ENCODE measurements at places on chromosomes 1 and 21.

DNA sequence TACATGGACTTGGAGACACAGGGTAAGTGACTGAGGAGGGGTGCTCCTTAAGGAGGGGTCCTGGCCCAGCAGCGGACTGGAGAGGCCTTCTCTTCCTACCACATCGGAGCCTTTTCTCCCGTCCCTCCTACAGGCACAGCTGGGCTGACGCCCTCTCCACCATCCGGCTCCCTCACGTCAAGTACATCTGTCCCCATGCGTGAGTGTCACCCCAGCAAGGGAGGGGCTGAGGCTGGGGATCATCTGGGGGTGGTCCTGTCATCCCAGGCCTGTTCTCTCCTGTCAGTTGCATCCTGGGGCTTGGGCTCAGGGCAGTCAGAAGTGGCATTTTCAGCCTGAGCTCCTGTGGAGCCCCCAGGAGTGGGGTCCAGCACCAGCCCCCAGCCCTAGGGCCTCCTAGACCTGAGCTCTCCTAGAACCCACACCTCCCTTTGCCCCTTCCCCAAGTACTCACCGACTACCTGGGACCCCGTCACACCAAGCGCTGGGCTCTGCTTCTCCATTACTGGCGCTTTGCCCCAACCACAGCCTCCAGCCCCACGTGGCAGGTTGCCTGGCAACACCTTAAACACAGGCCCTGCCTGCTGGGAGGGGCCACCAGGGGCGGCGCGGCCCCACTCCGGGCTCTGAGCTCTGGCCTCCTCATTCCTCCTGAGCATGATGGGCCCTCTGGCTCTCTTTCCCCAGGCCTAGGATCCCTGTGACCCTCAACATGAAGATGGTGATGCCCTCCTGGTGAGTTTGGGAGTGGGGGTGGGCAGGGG lies 2.3 kb downstream of the LYPLA2 start:
- no peak for DNase-seq

GRCh38 chr21:27476696-27477095 lies 509.8 kb upstream of the ADAMTS5 start:
- DNase-seq = no peak

DNA sequence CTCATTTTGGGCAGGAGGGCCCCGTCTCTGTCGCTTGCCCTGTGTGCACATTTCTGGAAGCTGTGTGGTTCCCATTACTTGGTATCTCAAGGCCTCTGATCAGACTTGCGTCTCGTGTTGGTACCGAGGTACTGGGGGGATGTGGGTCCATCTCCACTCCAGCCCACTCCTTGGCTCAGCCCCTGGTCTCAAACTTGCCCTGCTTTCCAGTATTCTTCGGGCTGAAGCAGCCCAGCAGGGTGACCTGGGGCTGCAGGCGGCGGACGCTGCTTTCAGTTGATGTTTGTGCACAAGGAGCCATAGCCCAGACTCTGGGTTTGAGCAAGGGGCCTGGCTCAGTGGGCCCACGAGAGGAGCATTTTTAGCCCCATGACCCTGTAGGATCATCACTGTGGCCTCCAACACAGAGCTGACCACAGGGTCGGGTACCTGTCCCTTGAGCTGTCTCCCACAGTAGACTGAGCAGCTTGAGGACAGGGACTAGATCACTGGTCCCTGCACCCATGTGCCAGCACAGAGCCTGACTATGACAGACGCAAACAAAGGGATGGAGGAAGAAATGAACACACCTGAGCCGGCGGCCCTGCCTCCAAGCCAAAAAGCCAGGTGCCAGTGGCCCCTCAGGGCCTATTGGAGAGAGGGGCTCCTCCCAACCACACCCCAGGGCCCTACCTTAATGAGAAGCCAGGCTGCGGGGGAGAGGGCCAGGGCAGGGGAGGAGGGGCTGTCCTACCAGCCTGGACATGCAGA lies 46.8 kb downstream of the CHD5 start:
- no peak for DNase-seq

DNA sequence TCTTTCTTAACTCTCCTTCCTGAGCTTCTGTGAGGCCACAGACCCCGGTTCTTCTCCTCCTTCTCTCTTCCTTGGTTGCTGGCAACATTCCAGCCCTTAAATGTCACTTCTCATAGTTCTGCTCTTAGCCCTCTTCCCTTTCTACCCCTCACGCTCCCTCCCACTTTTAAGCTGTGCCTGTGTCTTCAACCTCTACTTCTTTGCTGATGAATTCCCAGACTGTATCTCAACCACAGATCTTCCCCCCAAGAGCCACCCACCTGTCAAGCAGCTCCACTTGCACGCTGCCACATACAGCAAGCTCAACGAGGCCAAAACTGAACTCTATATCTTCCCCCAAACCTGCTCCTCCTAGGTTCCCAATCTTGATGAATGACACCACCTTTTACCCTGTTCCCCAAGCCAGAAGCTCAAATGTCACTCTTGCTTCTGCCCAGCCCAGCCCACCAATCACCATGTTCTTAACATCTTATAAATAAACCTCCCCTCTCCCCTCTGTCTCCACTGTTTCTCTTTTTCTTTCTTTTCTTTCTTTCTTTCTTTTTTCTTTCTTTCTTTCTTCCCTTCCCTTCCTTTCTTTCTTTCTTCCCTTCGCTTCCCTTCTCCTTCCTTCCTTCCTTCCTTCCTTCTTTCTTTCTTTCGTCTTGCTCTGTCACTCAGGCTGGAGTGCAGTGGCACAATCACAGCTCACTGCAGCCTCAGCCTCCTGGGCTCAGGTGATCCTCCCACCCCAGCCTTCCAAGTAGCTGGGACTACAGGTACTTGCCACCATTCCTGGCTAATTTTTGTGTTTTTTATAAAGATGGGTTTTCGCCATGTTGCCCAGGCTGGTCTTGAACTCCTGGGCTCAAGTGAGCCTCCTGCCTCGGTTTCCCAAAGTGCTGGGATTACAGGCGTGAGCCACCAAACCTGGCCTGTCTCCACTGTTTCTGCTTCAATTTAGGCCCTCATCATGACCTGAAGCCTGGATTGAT lies 19.8 kb upstream of the PTP4A2 start:
- no peak for DNase-seq

DNA sequence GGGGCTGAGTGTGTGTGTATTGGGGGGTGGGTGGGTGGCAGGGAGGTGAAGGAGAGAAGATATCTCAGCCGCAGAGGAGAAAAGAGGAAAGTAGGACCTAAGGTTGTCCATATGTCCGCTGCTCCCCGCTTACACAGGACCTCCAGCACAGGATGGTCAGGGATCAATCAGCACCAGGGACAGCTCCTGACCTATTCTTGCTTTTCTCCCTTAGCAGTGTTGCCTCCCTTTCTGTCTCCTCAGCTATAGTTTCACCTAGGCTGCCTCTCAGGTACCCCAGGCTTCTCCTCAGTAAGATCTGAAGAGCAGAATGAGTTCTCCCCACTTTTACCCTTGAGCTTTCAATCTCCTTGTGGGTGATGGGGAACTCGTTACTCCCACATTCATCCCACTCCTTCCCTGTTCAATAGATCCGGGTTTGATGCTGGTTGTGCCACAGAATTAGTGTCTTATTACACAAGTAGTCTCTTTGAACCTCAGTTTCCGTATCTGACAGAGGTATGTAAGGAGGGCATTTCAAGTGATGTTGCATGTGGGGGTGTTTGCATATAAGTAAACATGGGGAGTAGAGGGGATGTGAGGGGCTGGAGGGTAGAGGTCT lies 1.4 kb upstream of the DPH2 start:
- DNase-seq = peak; percentile 88

DNA sequence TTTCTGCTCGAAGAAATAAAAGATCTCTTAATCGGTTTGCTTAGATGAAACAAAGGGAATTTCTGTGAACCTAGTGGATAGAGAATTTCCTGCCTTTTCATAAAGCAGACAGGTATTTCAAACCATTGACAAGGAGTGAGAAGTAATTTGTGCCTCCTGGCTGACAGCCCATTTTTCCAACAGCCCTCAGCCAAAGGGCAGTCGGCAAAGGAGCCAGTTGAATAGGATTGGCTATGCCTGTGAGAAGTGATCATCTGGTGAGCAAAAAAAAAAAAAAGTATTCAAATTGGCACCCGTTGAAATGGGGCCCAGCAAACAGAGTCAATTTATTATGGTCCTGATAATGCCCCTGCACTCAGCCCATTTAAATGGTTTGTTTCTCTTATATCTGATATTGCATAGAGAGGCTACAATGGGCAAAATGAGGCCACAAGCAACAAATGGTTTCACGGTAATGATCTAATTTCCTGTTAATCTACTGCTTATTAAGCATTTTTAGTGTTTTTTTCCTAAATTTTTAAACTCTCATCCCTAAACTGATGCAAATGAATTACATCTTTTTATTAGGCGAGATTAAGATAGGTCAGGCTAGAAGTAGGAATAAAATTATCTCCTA lies 477.5 kb downstream of the NUF2 start:
- no peak for DNase-seq

DNA sequence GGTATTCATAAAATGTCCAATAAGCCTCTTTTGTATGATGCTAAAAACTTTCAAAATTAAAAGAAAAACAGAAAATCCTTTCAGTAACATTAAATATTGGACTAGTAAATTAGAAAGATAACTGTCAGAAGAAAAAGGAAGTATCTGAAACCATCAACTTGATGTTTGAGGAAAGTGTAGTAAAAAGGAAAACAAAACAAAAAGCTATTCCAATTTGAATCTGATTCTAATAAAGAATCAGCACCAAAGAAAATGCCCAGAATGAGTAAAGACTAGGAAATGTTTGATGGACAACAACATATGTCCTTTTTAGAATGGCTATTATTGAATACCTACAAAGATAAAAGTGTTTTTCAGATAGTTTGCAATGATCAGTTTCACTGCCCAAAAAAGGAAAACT lies 79.9 kb upstream of the RBM34 start:
- DNase-seq = no peak

DNA sequence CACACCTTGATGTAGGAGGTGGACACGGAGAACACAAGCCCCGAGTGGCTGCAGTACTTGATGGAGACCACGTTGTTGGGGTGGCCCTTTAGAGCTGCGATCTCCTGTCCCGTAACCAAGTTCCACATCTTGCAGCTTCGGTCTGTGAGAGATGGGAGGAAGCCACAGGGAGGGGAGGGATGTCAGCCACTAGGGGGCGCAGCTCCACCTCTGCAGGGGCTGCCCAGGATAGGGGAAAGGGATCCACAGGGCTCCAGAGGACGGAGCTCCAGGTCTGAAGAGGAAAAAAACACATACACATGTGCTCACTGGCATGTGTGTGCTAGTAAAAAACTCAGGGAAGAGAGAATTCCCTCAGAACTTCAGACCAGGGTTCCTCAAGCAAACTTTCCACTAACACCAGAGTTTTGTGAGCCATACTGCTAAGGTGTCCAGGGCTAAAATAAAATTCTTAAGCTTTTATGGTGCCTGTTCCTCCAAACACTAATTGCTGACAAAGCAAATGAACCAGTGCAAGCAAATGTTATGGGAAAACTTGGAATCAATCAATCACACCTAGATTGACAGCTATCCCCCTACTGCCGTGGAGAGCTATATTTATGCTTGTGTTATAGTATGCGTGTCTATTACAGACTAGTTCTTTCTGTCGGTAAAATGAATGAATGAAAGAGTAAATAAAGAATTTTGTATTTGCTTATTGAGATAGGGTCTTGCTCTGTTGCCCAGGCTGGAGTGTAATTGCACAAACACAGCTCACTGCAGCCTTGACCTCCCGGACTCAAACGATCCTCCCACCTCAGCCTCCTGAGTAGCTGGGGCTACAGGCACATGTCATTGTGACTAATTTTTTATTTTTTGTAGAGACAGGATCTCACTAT lies 43.7 kb downstream of the KIF21B start:
- peak; percentile 87 for DNase-seq

GRCh38 chr1:1302006-1302430 lies 5.7 kb downstream of the ACAP3 start:
- DNase-seq = peak; percentile 63

DNA sequence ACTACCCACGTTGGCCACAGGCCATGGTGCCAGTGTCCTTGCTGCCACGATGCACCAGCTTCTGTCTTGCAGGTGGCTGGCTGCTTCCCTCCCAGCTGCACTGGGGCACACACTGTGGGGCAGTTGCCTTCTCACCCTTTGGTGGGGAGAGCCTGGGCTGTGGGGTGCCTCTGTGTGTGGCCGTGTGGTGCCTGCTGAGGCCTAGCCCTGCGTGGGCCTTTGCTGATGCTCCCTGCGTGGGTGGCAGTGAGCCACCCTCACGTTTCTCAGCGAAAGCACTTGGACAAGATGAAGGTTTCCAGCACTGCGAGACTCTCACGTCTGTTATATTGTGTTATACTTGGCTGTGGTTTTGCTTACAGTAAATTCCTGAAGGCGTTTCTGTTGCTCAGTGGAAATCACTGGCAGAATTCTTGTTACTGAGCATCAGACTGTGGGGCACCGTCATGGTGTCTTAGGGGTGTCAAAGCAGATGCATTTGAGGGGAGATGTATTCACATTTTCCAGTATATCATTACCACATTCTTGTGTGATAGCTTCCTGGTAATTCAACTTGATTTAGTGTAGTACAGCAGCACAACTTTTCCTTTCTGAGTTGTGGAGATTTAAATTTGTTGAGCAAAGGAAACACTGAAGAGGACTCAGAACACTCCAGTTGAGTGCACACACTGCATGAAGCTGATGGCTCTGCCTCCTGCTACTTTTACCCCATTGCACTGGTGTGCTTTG lies 124.7 kb downstream of the PCBP3 start:
- DNase-seq = no peak

- no peak for DNase-seq
These were observed 63.4 kb upstream of the STUM start for GRCh38 chr1:226485192-226485591.

DNA sequence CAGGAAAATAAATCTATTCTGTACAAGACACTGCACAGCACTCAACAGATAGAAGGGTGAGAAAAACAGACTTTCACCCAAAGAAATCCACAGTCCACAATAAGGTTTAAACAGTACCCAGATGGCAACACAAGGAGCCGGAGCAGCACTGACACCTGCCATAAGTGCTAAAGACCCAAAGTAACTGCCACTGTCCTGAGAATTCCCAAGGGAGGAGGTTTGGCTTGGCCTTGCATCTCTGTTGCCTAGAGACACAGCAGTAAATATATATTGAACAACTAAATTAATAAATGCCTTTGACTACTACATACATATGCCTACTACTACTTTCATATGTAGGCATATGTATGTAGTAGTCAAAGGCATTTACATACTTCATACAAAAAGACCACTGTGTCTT lies 68.0 kb downstream of the VAV3 start:
- DNase-seq = no peak

GRCh38 chr1:173248247-173248940 lies 41.3 kb upstream of the TNFSF4 start:
- no peak for DNase-seq

- DNase-seq = peak; percentile 86
These were observed 12.2 kb downstream of the KIAA0319L start for GRCh38 chr1:35544976-35545375.

- no peak for DNase-seq
These were observed 26.4 kb downstream of the CHI3L2 start for GRCh38 chr1:111253876-111254275.

- no peak for DNase-seq
These were observed 54.9 kb upstream of the CASZ1 start for GRCh38 chr1:10851024-10852013.

- DNase-seq = peak; percentile 64
These were observed 157.4 kb downstream of the SIPA1L2 start for GRCh38 chr1:232472485-232473041.

DNA sequence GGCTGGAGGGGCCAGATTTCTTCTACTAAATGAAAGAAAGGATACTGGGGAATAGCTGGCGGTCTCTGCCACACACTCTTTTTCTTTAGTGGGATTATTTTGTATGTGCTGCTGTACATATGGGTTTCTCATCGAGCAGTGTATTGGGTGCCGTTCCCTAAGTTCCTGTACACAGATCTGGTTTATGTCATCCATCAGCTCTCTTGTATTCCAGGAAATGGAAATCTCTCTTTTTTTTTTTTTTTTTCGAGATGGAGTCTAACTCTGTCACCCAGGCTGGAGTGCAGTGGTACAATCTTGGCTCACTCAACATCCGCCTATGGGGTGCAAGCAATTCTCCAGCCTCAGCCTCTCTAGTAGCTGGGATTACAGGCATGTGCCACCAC lies 27.0 kb upstream of the NID1 start:
- DNase-seq = no peak
